ENCODE measurements at places on chromosomes 1 and 21. TPM values are rescaled to one million over a fixed set of nuclear protein-coding genes. Genes with fewer than 3 reads are reported as not detected.
A peak's percentile ranks its signal among the peaks of the same experiment; 100 is the strongest.

GRCh38 chr1:12140515-12141162 lies 26.2 kb upstream of the TNFRSF1B start:
- no peak for ATAC-seq

GRCh38 chr1:46039571-46040052 lies 92.8 kb downstream of the PIK3R3 start:
- ATAC-seq = peak; percentile 39

DNA sequence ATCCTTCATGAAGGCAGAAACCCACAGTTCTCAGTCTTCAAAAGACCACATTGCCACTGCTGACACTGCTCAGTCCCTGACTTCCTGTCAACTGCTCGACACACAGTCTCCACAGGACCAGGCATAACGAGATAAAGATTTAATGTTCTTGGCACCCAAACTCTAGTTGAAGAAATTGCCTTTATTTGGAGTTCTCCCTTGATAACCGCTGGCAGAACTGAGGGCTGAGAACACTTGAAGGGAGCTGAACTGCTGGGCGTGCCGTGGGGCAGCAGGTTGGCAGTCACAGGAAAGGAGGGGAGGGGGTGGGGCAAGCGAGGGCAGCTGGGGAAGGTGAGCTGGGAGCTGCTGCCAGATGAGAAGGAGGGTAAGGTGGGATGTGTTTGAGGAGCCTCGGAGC lies 15.9 kb downstream of the HENMT1 start:
- no peak for ATAC-seq

TIE1 gene
- total RNA-seq = 42.6 TPM

PRCC gene
- 34.3 TPM for total RNA-seq

ZNF670 gene
- total RNA-seq = 3.7 TPM

PCP4 gene
- total RNA-seq = 130 TPM

All from gastroesophageal sphincter (tissue), 4 donors.